ENCODE measurements at places on chromosomes 16 and 17.

- no peak for DNase-seq
Observed at GRCh38 chr16:15618392-15618791, 24.6 kb downstream of the MARF1 start.

DNA sequence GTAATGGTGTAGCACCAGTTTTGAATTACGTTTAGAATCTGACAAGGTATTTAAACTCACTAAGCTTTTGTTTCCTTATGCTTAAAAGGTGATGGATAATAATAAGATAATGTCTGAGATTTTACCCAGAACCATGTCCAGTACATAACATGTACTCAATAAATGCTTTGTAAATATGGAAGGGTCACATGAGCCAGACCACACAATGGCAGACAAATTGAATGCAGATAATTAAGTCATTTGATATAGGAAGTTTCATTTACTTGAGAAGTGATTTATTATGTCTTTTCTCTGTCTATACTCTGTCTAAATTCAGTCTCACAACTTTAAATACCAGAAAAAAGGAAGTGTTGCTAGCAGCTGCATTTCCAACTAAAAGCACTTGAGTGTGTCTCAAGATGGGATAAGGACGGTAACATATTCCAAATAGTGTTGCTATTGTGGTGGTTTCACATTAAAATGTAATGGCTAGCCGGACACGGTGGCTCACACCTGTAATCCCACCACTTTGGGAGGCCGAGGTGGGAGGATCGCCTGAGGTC lies 52.5 kb upstream of the DHX40 start:
- no peak for DNase-seq

- no peak for DNase-seq
Observed at GRCh38 chr16:25006504-25007056, 8.6 kb downstream of the ARHGAP17 start.

GRCh38 chr17:82343560-82343959 lies 10.0 kb upstream of the SECTM1 start:
- DNase-seq = no peak

- no peak for DNase-seq
Observed at GRCh38 chr16:83717308-83717707, 90.5 kb upstream of the HSBP1 start.

DNA sequence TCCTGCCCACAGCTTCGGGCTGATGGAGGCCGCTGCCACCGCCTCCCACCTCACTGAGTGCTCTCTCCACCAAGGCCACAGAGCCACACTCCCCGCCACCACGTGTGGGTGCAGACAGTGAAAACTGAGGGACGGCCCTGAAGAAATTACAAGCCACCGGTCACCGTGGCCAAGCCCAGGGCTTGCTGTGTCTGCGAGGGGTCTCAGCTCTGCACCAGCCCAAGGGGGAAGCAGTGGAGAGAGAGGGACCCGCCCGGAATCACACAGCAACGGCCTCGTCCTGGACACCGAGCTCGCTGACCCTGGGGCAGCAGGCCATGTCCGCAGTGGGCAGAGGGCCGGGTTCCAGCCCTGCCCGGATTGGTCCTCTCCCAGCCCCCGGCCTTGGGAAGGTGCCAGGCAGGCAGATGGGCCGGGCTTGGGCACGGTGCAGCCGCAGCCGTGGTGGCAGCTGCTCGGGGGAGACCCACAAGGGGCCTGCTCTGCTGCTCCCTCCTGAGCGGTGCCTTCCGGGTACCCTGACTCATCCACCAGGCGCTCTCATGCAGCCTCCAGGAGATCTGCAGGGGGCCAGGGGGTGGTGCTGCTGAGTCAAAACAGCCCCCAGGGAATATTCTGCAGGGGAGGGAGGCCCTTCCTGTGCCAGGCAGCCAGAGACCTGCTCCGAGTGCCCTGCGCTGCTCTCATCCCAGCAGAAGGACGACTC lies 52.0 kb downstream of the CBFA2T3 start:
- DNase-seq = no peak

DNA sequence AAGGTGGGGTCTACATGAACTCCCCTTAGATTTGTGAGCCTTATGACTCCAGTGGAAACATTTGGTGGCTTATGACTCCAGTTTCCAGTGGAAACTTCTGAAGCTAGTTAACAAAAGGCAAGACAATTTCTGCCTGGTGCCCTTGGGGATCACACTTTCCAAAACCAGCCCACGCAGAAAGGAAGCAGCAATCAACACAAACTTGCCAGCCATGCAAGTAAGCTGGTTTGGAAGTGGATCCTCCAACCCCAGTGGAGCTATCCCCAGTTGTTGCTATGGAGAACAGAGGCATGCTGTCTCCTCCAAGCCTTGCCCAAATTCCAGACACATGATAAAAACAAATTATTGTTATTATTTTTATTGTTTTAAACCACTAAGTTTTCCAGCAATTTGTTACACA lies 130.9 kb downstream of the CDH11 start:
- no peak for DNase-seq

GRCh38 chr16:20707461-20707860 lies 10.0 kb upstream of the ACSM1 start:
- DNase-seq = no peak

GRCh38 chr17:74374858-74375257 lies 7.6 kb downstream of the GPR142 start:
- DNase-seq = no peak

DNA sequence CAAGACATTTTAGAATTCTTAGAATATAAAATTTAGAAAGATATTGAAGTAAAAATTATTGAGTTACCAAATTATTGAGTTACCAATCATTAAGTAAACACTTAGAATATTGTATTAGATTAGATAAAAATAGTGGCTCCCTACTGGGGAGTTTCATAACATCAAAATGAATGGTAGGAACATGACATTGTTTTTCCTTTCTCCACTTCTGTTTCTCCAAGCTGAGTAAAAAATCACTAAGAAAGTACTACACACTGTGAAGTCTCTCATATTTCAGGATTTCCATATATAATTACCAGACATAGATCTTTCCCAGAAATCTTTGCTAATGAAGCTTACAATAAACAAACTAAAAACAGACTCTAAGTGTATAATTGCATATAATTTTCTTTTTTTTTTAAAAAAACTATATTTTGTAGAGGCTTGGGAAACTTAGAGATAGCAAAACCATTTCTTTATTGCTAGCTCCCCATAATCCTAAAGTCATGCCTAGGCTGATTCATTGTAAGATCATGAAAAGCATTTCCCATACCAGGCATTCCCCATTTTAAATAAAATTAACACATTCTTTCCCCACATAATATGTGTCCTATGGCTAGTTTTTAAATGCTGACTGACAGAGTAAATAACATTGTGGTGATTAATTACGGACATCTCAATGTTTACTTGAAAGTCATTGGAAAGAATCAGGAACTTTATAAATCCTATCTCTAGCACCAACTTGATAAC lies 1408.7 kb upstream of the GOT2 start:
- DNase-seq = no peak

GRCh38 chr16:22366889-22367288 lies 7.5 kb downstream of the CDR2 start:
- no peak for DNase-seq

GRCh38 chr16:6374821-6375220 lies 957.8 kb upstream of the RBFOX1 start:
- DNase-seq = no peak

DNA sequence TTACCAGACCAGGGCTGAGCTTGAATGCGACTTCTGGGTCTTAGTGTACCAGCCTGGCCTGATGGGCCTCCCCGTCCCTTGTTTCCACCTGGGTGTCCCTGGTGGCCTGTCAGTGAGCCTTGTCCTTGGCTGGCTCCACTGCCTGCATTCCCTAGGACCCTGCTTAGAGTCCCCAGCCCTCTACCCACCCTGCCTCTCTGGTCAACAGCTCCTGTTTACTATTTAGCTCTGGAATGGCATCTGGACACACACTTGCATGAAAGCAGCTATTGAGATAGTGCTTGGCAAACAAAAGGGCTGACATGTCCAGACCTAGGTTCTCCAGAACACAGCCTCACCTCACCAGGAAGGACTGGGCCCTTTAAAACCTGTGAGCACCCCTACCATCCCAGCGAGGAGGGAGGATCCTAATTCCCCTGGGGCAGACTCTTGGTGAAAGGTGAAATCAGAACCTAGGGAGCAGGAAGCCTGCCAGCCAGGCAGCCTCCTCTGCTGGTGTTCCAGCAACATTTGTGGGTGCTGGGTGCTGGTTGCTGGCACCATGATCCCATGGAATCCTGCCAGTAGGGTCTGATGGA lies 38.8 kb downstream of the RAI1 start:
- no peak for DNase-seq

- no peak for DNase-seq
Observed at GRCh38 chr16:48011878-48012658, 143.7 kb downstream of the ABCC12 start.

- DNase-seq = no peak
Observed at GRCh38 chr17:7466318-7466638, 13.2 kb downstream of the ZBTB4 start.

DNA sequence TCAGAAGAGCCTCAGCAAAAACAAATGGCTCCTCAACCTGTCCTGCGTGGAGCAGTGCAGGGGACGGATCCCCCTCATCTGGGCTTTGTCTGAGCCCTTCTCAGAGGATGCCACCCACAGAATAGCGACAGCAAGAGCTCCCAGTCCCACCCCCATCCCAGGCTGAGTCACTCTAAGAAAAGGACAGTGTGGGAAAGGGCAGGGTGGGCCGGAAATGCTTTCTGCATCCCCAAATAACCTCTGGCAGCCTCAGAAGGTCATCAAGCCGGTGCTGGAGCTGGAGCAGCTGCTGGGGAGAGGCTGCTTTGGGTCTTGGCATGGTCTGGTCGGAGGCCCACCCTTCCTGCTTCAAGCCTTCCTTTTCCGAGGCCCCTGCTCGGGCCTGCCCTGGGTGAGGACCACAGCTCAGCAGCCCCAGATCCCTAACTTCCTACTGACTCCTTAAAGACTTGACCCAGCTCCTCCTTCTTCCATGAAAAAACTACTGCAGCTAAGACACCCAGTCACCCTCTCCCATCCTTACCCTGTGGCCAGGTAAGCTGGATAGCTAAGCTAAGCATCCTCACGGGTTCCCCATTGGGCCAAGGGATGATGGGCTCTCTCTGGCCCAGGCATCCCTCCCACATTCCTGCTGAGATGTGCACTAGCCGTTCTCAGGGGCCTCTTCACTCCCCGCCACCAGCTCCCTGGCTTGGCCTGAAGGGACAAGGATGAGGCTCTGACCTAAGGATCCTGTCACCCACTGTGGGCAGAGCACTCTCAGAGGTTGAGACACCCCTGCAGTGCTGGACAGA lies 8.7 kb downstream of the SLC12A4 start:
- no peak for DNase-seq

GRCh38 chr17:76569607-76570279 lies 15.9 kb downstream of the ST6GALNAC2 start:
- no peak for DNase-seq

DNA sequence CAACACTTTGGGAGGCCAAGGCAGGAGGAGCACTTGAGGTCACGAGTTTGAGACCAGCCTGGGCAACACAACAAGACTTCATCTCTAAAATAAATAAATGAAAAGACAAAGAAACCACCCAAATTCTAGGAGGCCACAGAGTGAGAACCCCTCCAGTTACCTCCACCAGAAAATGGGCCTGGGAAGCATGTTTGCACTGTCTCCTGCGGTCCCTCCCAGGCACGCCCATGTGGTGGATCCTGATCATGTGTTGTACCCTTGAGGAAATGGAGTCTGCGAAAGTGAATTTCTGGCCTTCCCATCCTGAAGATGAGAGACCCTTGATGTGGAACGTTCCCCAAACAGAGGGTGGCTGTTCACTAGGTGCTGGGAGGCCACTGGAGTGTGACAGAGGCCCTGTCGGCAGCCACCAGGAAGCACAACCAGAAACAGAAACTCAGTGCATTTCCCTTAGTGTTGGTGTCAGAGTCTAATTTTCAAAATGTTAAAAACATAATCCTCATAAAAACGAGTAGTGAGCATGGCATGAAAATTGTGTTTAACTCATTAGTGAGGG lies 19.2 kb upstream of the USP22 start:
- DNase-seq = no peak

DNA sequence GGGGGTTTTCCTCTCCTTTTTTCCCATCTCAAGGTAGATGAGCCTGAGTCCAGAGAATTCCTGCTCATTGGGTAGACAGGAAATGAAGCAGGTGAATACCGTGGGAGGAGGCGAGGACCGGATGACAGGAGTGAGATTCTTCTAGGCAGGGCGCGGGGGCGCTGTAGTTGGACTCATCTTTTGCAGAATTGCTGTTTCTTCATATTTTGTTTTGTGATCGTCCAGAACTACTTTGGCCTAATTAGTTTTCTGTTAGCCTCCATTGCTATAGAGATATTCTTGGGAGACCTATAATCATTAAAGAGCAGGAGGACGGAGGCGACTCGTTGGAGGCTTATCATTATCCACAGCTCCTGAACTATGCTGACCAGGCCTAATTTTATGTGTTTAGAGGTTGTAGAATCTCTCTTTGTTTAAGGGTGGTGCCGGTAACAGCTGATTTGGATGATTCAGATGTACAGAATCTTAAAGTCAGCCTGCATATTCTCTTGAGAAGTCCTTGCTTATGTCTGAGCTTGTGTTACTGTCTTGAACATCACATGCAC lies 650 bp downstream of the ATP6V0A1 start:
- no peak for DNase-seq

- no peak for DNase-seq
Observed at GRCh38 chr16:56351481-56351880, 73.9 kb downstream of the AMFR start.

GRCh38 chr17:80645706-80646325 lies 101.2 kb downstream of the RPTOR start:
- no peak for DNase-seq

DNA sequence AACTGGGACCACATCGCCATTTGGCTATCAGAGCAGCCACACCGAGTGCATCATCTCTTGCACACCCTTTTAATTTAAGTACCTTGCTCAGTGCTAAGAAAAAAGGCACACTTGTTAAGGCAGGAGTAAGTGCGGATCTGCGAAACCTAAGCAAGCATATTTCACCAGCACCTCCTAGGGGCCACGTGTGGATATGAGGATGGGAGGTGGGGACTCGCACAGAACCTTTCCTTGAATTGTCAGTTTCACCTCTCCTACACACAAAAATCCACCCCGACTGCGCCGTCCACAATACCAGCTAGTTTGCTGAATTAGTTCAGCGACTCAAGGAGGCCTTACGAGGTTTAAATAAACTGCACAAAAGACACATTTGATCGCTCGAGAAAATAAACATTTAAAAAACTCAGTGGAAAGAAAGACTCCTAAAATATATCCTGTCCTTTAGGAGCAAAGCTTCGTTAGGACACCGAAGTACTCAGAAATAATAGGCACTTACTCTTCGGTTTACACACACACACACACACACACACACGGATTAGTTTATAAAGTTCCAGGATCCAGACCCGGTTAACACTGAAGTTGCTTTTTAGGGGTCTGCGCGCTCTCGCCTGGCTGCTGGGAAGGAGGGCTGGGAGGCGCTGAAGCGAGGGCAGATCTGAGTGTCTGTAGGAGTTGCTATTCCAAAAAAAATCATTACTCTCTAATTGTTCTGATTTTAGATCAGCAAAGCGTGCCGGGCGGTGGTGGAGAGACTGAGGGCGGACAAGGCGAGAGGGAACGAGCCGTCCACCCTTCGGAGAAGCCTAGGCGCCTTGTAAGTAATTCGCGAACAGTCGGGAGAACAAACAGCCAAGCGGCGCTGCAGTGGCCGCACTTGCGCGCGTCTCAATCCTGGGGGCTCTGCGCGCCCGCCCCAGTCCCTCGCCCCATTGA lies 1.0 kb upstream of the KCNJ2 start:
- DNase-seq = no peak

- no peak for DNase-seq
Observed at GRCh38 chr17:9268546-9268945, 247.2 kb downstream of the NTN1 start.

- DNase-seq = no peak
Observed at GRCh38 chr17:33901085-33901484, 354.0 kb upstream of the CCL2 start.
